ENCODE measurements at places on chromosomes 4 and X.

DNA sequence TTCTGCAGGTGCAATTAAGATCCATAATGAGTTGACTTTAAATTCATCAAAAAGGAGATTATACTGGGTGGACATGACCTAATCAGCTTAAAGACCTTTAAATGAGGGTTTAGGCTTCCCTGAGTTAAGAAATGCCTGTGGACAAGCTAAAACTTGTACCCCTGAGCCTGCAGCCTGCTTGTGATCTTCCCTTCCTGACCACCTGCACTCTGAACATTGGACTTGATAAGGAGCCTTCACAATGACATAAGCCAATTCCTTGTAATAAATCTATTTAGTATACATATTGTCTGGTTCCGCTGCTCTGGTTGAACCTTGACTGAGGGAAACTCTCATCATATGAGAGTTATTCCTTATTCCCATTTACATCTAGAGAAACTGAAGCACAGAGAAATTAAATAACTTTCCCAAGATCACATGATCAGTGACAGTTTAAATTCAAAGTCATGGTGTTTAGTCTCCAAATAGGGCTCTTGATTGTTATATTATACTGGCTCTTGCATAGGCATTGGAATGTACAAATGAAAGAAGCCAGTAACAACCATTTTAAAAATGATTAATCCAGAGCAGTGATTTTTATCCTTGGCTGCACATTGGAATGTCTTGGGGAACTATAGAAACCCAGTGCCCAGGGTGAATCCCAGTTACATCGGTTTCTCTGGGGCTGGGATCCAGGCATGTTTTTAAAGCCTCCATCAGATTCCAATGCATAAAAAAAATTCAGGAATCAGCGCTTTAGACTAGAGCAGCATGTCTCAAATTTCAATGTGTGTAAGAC is 136.1 kb downstream of the MSL3 start:
- no peak for DNase-seq

DNA sequence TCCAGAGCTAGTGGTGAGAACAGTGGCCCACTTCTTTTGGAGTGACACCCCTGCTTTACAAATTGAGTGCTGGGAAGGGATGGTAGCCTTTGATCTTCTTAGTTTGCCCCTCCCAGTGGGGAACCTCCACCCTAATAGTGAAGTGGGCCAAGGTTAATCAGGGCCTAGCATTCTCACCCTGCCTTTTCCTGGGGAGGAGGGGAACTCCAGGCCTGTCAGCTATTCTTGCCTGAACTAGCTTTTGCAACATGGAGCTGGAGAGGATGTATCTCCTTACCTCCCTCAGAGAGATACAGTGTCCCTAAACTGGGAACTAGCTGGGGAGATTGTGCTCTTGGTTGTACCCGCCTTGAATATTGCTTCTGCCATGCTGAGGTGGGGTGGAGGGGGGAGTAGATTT is 20.6 kb downstream of the PHKA1 start:
- DNase-seq: no peak

DNA sequence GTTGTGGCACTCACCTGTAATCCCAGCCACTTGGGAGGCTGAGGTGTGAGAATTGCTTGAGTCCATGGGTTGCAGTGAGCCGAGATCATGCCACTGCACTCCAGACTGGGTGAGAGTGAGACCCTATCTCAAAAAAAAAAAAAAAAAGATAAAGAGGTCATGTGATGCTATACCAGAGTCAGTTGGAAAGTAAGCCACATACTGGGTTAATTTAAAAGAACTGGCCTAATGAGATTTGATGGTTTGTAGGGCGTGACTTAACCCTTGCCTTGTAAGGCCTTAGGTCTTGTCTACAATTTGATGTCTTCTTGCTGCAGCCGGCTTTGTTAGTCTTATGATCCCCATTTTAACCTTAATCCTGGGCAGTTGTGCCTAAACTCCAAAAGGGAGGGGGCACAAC is 5.2 kb downstream of the MGST2 start:
- no peak for DNase-seq

GRCh38 chrX:38277136-38277535 is 50.2 kb downstream of the RPGR start:
- no peak for DNase-seq

GRCh38 chrX:103446665-103447302 is 70.4 kb downstream of the BEX3 start:
- no peak for DNase-seq

DNA sequence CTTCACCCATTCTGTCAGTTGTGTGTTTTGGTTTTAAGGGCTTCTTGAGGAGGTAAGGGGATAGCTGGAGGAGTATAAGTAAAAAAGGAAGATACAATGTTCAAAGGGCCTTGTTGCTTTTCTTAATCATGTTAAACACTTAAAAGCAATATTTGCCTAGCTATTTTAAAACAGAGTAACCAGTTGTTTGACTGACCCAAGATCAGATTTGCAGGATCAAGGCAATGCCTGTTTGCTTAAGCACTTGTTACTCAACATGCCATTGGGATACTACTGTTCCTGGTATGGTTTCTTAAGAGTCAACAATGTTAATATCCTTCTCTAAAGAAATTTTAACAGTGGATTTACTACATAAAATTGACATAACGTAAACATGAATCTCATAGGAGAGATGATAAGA is 2.6 kb downstream of the DCLK2 start:
- no peak for DNase-seq

- DNase-seq: no peak
Observed at GRCh38 chrX:75076429-75076828, 79.7 kb downstream of the ABCB7 start.

GRCh38 chr4:57146444-57146843 is 36.3 kb upstream of the IGFBP7 start:
- DNase-seq: no peak

- DNase-seq: no peak
Observed at GRCh38 chr4:1317177-1318045, 27.7 kb downstream of the MAEA start.

GRCh38 chr4:176319151-176319703 is 539 bp upstream of the SPCS3 start:
- DNase-seq: no peak

DNA sequence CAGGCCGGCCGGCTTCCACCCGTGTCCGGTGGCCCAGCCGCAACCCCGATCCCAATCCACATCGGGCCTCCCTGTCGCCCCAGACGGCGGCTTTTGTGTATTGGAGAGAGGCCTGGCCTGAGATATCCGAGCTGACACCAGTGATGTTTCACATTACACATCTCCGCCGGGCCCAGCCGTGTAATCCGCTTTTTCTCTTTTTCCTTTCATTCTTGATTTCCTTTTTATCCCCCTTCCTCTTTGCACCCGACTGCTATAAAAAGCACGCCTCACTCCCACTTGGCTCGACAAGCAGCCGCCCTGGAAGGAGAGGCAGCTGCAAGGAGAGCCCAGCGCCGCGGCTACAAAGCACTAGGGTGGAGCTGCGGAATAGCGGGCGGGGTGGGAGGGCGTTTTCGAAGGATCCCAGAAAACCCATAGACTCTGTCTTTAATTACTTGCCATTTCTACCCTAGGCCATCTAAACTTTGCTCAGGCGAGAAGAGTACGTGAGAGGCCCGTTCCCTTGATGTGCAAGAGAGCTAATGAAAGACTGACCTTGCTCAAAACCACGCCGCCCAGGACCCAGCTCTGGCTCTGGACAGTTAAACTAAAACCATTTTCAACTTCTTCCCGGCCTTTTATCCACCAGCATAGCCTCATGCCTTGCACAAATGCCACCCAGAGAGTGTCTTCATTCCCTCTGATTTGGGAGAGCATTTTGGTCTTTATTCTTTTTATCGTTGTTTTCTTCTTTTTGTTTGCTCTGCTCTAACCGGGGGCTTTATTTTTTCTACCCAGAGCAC is 3.2 kb downstream of the PITX2 start:
- no peak for DNase-seq

DNA sequence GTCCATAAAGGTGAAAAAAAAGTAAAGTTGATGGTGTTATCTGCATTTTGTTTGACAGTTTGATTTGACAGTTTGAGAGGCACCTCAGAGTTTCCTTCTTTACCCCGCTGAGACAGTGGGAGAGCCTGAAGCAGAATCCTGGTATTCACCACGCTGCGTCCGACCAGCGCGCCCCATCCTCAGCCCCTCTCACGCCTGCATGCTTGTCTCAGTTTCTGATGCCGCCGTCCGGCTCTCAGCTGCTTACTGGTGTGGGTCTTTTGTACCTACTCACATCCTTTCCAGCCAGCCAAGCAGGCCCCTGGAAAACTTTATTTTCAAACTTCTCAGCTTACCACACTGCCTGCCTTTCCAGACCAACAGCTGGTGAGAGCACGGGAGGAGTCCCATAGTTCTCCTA is 175.2 kb downstream of the DCLK2 start:
- DNase-seq: no peak

- no peak for DNase-seq
Observed at GRCh38 chr4:1451106-1451751, 45.0 kb upstream of the NKX1-1 start.

- DNase-seq: no peak
Observed at GRCh38 chr4:112141366-112142138, 3.7 kb upstream of the FAM241A start.

Measured in stimulated activated CD8-positive, alpha-beta memory T cell treated with anti-CD3 and anti-CD28 coated beads, Interleukin-15, amount 100 ng/mL, for 4 hours (primary cell).